ENCODE measurements at places on chromosomes 4 and X. TPM values are rescaled to one million over a fixed set of nuclear protein-coding genes. Genes with fewer than 3 reads are reported as not detected.

- no peak for DNase-seq
These were observed 700 bp downstream of the VMA21 start for GRCh38 chrX:151397741-151398070.

DNA sequence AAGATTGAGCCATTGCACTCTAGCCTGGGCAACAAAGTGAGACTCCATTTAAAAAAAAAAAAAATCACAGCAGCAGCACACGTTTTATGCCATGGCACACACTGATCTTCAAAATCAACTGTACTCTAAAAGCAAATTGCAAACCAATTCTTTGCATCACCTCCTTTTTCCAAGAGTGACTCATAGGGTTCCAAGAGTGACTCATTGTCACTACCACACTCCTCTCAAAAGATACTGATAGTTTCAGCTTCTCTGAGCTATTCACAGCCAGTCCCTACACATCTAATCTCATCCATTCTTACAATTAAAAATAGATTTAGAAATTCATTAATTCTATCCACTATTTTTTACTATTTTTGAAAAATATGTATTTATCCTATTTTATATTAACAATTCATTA is 1494.9 kb upstream of the AGA start:
- DNase-seq, result no peak

- no peak for DNase-seq
These were observed 111.7 kb downstream of the FRMPD4 start for GRCh38 chrX:12249997-12250396.

DNA sequence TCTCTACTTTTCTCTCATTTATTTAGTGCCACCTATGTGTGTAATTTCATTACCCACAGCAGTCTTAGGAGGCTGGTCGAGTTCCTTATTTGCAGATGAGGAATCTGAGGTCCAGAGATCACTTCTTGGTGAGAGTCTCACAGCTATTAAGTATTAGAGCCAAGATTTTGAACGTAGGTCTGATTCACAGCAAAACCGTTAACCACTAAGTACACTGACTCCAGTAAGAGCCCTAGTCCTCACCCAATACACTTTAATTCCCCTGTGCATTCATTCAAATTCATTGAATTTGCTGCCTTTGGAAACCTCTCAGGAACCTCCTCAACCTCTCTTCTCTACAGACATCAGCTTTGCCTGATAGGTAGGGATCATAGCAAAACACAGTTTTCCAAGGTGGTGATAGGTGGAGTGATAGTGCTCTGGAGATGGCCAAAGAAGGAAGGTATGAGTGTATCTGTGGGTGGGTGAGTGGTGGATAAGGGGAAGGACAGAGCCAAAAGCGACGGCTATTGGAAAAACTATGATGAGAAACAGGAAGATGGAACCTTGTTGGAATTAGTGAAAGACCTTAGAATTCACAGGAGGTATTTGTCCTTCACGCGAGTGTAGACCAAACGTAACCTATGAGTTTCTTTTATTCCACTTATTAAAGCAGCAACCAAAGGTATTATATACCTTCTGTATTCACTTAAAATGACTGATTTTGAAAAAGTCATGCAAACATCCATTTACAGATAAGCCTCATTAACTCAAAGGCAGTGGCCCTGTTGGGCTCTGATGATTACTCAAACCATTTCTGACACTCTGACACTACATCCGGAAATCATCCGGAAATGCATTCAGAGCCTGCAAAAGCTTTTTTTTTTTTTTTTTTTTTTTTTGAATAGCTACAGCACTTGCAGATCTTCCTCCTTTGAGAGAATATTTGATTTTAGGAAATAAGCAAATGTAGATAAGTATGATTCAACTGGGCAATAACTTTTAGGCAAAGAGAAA is 6.3 kb downstream of the FMR1 start:
- DNase-seq, result no peak

TRIM61 gene
- total RNA-seq, result 4.5 TPM

CSAG1 gene
- total RNA-seq, result not detected

RPA4 gene
- not detected for total RNA-seq

SMARCA1 gene
- 34.0 TPM for total RNA-seq

GAB1 gene
- 17.2 TPM for total RNA-seq

HPGD gene
- 0.75 TPM for total RNA-seq

All from kidney epithelial cell (primary cell).